ENCODE measurements at places on chromosomes 6 and 20.

DNA sequence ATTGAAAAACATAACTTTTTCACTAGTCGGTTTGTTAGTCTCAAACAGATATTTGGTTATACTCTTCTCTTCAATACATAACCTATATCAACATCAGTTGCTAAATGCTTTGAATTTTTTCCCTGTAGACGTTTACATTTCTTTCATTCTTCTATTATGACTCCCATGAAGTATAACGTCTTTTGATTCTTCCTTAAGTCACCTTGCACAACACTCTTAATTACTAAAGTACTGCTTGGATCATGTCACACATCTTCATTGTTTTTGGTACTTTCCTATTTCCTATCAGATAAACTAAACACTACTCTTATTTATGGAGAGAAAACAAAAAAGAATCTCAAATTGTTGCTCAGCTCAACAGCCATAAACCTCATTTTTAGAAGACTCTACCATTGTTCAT, 23.0 kb upstream of the BMP5 start:
- no peak for DNase-seq

DNA sequence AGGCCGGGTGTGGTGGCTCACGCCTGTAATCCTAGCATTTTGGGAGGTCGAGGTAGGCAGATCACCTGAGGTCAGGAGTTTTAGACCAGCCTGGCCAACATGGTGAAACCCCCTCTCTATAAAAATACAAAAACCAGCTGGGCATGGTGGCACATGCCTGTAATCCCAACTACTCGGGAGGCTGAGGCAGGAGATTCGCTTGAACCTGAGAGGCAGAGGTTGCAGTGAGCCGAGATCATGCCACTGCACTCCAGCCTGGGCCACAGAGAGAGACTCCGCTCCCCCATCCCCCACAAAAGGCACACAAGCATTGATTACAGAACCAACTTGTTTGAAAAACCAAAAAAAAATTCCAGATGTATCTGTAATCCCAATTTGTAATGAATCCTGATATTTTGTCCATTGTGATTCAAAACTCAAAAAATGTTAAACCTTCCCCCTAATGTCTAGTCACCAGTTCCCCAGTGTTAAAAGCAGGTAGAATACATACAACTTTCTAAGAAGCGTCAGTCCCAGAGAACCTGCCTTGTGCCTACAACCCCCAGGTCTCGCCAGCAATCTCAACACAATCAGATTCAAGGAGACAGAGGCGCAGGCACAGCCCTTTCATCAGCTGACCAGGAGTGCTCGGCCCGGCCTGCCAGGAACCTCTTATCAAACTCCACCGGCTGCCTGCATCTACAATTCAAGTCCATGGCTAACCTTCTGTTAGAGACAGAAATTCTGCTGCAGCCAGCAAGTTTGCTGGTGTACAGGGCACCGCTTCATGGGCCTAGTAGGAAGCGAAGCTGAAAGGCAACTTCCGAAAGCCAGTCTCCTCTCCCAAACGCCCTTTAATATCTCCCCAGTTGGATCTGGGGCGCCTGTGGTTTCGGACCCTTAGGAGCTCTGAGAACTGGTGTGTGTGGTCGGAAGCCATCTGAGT, 2.1 kb downstream of the EZR start:
- DNase-seq = no peak

DNA sequence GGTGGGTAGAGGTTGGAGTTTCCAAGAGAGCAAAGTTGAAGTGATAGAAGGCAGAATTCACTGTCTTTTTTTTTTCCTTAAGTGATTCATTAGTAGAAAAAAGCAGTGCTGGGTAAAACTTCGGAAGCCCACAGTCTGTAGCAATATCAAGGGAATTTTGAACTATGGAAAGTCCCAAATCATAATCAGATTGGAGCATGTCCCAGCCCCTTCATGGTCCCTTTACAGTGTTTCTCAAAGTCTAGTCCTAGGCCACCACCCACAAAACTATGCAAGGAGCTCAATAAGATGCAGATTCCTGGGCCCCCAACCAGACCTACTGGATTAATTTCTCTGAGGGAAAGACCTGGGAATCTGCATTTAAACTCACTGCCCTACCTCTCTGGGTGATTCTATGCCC, 22.6 kb downstream of the NEDD9 start:
- DNase-seq = no peak

DNA sequence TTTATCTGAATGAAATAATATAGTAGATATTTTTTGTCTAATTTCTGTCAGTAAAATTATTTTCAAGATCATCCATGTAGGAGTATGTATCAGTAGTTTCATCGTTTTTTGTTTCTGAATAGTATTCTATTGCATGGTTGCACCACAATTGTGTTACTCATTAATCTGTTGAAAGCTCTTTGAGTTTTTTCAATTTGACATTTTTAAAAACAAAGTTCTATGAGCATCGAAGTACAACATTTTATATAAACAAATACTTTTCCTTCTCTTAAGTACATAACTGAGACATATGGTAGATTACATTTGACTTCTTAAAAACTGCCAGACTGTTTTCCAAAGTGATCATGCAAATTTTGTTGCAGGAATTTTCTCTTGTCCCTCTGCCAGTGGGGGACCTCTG, 1113.1 kb upstream of the CITED2 start:
- DNase-seq = no peak

- DNase-seq = no peak
Observed at GRCh38 chr6:122222761-122223160, 176.7 kb upstream of the HSF2 start.

GRCh38 chr6:161395716-161396231, 121.9 kb upstream of the AGPAT4 start:
- no peak for DNase-seq

Measured in CD8-positive, alpha-beta T cell (primary cell).